A549 (cell line): ENCODE measurements at places on chromosomes 12 and 14.

DNA sequence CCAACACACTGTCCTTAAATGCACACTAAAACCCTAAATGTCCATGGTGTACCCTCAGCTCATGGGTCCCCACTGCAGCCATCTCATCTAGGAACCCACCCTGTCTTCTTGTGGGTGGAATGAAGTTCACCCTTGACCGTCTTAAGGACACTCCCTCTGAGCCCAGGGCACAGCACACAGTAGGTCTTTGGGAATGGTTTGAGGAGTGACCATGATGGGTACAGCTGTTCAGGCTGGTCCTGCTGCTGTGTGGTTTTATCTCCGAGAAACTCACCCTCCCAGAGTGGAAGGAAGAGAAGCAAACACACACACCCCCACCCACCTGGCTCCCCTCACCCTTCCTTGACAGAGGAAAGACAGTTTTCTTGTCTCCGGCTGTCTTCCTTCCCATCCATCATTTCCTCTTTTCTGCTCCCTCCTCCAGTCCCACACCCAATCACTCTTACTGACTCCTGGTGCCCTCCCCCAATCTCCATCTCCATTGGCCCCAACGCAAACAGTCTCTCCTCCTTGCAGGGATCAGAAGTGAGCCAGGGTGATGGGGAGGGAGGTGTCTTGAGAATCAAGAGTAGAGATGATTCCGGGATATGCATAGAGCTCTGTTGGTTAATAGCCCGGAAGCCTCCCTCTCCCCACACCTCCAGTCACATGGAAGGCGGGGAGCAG, 105.9 kb upstream of the LHX5 start:
- DNase-seq, result no peak

GRCh38 chr12:5328669-5329517, 103.0 kb upstream of the NTF3 start:
- no peak for DNase-seq

DNA sequence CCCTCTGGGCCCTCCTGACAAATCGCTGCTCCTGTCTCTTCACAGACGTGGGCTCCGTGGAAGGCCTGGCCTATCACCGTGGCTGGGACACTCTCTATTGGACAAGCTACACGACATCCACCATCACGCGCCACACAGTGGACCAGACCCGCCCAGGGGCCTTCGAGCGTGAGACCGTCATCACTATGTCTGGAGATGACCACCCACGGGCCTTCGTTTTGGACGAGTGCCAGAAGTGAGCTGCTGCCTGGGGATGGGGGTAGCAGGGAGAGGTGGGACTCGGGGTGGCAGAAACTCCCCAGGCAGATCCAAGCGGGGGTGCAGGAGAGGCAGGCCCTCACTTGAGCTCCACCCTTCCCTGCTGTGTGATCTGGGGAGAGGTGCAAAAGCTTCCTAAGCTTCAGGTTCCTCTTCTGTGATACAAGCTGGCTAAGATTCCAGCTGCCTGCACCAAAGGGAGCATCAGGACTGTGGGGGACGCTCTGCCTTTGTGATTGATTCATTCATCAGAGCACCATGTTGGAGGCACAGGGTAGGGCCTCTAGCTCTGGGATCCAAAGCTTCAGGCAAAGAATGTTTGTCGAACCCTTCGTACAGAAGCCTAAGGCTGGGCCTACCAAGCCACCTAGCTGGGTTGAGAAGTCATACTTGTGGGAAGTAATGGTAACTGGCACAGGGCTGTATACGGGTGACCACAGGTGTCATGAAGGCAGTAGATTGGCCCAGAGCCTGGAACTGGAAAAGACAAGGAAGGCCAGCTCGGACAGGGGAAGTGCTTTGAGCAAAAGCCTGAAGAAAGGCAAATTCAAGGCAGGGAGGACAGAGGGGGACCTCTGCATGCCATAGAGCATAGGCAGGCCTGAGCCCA, 29.1 kb upstream of the NXPH4 start:
- DNase-seq, result no peak

- no peak for DNase-seq
These were observed 117.0 kb downstream of the PRKD1 start for GRCh38 chr14:29810682-29811081.

DNA sequence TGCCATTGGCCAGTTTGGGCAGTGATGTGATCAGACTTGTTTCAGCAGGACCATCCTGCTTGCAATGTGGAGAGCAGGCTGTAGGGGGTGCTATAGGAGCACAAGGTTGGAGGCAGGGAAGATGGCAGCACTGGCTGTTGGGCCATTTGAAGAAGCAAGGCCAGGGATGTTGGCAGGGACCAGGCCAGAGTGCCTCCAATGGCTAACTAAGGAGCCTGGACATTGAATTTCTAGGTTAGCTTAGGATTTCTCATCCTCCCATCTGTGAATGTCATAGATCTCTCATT, 23.5 kb downstream of the FGF23 start:
- DNase-seq, result peak; percentile 76

DNA sequence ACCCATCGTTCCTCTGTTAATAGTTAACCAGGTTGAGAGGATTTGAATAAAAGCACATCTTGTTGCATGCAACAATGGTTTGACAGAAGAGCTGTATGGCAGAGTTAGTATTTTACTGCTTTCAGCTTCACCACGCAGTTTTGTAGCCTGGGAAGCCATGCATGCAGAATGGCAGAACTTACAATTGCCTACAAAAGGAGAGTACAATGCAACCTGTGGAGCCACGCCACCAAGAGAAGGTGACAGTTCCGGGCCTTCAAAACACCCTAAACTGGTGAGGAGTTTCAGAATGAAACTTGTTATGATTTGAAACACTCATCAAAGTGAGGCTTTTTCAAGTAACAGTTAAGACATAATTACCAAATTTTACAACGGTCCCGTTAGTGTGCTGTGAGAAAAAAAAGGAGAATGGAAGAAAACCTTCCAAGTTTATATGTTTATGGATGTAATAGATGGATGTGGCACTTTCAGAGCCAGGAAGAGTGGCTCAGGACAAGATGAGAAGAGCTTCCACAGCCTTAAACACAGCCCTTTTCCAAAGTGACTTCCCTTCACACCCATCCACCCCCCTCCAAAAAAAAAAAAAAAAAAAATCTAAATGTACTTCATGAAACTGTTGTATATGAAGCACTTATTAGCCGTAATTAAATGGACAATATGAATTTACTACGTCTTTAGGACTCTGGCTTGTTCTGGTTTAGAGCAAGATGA, 158.7 kb downstream of the EGLN3 start:
- DNase-seq, result no peak

DNA sequence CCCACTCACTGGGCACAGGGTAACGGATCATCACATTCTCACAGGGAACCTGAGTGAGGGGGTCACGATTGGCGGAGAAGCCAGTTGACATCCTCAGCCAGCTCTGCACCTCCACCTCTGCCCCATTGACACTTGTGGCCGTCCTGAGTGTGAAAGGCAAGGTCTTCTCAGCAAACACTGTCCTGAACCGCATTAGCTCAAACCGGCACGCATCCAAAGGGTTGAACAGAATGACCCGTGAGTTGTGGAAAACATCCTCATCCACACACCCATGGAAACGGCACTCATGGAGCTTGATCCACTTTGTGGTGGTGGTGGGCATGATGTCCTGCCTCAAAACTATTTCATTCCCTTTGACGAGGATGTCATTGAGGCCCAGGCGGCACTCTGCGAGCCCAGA, 56.3 kb upstream of the GTF2A1 start:
- no peak for DNase-seq

- DNase-seq, result no peak
These were observed 436.4 kb downstream of the ADAMTS20 start for GRCh38 chr12:43115441-43116160.

GRCh38 chr14:88821888-88822287, 2.6 kb upstream of the TTC8 start:
- no peak for DNase-seq

DNA sequence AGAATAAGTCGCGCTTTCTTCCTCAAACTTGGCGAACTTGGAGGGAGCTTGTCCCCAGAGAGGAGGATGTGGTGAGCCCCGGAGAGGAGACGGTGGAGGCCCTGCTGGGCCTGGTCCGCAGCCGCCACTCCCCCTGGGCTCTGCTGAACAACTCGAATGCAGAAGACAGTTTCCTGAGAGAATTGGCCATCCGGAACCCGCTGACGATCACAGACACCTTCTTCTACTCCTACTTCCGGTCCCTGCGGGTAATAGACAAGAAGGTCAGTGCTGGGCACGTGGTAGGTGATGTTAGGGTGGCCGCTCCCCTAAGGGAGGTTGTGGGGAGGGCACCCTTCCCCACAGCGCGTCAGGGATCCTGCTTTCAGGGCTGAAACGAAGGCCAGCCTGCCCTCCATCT, 1.6 kb downstream of the LRRC43 start:
- DNase-seq, result no peak

DNA sequence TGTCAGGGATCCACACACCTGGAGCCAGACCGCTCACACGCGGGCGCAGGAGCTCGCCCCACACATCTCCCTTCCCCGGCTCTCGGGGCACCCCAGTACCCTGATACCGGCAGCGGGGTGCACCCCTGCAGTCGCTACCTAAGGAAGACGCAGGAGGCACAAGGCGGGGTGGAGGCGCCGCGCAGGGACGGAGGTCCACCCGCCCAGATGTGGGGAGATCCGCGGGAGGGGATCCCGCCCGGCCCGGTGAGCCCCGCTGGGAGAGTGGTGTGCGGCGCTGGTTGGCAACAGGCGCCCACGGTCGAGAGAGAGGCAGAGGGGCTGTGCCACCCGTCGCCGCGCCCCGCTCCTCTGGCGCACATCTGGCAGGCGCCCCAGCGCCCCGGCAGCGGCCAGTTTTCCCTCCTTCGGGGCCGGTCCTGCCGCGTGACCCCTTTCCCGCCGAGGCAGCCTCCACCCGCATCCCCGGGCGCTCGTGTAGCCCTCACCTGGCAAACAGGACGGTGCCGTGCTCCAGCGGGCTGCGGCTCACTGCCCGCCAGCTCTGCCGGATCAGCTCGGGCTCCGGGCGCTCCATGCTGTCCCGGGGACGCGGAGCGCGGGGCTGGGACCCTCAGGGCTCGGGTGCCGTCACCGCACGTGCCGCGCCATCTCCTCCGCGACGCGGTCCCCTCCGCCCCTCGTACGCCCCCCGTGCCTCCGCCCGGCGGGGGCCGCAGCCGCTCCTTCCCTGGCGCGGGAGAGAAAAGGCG, 469 bp downstream of the NGB start:
- no peak for DNase-seq

DNA sequence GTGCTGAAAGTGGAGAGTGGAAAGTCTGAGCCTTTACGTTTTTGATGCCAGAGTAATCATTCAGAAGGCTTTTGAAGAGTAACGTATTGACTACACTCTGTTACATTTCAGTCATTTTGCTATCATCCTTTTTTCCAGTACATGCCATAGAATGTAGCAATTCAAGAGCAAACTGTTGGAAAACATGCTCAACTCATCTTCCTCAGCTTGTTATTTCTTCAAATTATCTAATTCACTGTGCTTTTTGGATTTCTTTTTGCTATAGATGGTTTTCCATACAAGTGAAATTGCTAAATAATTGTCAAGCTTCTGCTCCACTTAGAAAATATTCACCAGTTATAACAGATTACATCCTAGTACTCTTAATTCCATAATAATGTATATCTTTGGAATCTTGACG, 129.9 kb upstream of the CLEC14A start:
- no peak for DNase-seq

- DNase-seq, result no peak
These were observed 2.5 kb upstream of the ACTN1 start for GRCh38 chr14:68981539-68981976.

DNA sequence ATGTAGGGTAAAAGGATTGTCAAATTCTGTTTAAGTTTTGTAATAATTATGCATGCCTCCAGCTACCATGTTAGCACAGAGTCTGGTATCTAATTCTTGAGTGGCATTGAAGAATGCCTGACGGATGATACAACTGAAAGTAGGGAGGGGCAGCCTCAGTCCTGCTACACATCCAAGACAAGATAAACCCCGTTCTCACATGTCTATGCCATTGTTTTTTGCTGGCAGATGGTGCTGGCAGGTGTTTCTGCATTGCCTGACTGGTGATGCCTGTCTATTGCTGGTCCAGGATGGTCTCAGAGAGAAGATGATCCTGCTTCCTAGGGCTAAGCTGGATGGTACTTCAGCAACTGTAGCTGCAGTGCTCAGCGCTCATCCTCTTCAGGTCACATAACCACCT, 245.8 kb upstream of the NAV3 start:
- DNase-seq, result no peak

- no peak for DNase-seq
These were observed 912.4 kb downstream of the VRK1 start for GRCh38 chr14:97709552-97709951.

DNA sequence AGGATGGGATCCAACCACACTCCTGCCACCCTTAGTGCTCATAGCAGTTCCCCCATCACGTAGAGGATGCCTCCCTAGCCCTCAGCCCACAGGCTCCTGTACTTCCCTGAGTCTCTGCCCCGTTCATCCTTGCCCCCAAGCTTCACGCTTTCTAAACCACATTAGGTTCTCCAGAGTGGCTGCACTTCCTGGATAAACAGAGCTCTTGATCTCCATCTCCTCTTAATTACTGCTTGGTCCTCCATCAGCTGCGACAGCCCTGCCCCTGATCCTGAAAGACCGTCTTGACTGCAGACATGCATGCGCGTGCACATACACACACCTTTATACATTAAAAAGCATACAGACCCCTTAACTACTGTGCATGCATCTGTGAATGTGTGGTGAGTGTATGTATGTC, 530.0 kb downstream of the BCL11B start:
- no peak for DNase-seq

DNA sequence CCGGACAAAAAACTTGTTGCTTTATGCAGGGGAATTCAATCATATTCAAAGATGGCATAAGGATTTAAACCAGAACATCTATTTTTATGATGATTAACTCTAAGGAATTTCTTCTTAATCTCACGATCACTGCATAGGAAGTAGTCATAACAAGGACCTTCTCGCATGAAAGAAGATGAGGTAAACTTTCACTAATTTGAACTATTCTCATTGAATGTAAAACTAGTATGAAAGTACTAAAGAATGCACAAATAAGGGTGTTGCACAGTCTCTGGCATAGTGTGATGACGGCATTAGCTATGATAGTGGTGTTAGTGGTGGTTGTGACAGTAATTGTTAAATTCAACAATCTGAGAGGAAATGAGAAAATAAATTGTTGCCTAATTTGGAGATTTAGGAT, 280.0 kb downstream of the SLC6A15 start:
- DNase-seq, result no peak

DNA sequence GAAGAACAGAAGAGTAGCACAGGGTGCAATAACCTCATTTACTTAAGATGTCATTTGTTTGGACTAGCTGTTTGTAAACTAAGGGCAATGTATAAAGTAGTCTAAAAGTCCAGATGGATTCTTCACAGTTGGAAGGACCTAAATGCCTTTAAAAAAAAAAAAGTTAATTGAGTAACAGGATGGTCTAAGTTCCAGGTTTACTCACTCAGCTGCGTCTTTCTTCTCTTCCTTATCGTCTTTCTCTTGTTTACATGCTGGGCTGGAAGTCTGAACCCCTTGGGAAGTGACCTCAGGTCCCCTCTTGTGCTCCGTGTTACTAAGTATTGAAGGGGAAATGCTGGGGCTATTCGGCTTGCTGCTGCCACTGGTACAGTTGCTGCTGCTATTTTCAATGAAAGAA, 82.5 kb downstream of the SH2B3 start:
- no peak for DNase-seq

- DNase-seq, result no peak
These were observed 57.2 kb upstream of the C14orf132 start for GRCh38 chr14:95981965-95982364.
